ENCODE measurements at places on chromosomes 12 and 14.

DNA sequence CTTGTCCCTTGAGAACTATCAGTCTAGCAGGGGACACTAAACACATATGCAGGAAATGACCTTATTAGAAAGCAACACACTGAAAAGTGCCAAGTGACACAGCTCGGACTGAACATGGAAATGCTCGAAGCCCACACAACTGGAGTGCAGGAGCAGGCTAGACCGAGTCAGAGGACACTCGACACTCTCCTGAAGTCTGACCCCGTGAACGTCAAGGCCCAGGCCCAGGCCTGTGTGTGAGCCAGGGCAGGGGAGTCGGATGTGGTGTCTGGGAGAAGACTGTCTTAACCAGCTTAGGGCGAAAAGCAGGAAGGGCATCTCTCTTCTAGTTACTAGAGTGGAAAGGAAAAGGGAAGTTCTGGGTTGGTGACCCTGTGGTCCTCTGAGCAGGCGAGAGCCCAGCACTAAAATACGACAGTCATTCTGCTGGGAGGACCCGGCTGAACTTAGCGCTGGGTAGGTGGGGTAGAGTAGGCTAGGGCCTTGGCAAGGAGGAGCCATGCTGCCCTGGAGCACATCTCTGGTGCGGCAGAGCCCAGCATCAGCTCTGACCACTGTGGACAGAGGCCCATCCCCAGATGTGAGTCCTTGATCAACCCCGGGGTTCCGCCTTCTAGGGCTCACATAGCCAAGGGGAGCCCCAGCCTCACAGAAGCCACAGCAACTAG lies 93.0 kb downstream of the NTF3 start:
- no peak for DNase-seq

- DNase-seq: no peak
These were observed 3.3 kb downstream of the ARHGAP9 start for GRCh38 chr12:57476162-57476992.

DNA sequence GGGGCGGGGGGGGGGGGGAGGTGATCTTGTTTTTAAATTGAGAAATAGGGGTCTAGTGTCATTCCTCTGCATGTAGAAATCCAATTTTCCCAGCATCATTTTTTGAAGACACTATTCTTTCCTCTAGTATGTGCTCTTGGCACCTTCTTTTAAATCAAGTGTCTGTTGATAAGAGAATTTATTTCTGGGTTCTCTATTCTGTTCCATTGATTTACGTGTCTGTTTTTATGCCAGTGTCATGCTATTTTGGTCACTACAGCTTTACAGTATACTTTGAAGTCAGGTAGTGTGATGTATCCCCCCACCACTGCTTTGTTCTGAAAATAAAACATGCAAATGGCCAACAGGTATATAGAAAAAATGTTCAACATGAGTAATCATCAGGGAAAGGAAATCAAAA lies 252.7 kb downstream of the MED13L start:
- DNase-seq: no peak

DNA sequence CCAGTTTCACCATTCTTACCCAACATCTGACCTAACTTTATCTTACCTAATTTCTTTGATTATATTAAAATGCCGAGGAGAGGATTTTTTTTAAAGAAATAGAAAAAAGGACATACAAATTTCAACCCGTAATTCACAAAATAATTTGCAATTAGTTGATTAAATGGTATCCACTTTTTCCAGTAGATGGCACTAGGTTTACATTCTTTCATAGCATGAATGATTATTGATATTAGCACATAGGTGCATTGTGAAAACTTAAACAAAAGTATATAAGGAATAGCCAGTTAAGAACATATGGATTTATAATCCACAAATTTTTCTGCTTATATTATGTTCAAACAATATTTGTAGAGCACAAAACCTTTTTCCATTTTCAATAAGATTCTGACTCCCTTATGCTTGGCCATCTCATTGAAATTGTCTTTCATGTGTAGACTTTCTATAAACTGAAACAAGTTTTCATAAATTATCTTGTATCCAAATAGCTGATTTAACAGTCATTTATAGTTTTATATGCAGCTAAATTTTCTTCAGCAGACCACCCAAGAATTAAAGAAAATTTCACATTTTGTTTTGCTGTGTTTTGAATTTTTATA lies 35.3 kb downstream of the MSRB3 start:
- DNase-seq: no peak

DNA sequence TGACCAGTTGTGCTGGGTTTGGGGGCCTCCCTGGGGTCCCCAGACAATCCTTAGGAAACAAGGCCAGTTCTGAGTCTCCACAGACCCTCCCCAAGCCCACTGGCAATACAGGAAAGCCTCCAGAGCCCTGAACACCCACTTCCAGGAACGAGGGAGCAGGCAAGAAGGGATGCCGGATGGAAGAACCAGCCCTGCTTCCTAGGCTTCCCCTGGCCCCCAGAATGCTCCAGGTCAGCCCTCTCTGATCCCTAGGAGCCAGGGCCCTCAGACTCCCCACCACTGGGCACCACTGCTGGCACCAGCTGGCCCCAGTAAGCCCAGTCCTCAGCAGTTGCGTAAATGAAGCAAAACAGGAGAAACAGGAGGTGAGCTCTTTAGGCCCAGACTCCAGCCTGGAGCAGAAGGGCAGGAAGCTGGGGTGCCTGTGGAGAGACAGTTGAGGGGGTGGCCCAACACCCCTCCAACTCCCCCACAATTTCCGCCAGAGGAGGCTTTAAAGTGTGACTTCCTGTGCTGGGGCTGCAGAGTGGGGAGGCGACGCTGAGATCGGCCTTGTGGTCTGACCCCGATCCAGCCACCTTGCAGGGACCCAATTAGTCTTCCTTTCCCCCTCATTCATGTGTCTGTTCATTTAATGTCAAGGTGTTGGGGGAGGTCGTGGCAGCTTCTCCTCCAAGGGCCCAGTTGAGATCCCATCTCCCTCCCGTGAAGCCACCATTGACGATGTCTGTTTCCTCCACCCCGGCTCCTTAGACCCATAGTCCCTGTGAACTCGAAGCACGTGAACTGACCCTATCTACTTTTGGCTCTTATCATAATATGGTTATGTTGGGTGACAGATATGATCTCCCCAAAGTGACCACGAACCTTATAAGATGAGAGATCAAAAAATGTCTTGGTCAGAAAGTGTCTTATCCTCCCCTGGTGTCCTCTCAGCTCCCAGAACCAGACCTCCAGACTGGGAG lies 4.7 kb downstream of the TNFRSF1A start:
- DNase-seq: no peak

DNA sequence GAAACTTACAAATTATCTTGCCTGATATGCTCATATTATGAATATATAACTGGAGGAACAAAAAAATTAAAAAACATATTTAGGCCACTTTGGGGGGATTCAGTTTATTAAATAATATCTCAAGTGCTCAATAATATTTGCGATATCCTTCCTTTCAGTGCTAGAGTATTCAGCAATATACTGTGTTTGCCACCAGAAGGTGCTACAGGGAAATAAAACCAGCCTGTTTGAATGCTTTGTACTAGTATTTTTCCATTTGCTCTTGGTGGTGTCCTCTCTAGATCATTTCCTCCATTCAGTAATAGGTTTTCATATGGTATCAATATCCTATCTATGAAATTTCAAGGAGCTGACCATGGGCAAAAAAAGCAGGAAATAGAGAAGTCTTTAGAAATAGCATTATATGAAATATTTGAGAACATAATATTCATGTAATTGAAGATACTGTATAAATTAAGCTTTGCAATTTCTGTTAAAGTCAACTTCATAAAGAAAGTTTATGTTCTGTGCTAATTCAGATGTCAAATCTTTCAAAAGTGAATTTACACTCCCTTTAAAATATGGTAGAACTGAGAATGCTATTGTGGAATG lies 106.2 kb upstream of the NAV3 start:
- no peak for DNase-seq

- DNase-seq: no peak
These were observed 40.0 kb upstream of the SLC2A13 start for GRCh38 chr12:40145896-40146295.

Measured in H54 (cell line).